ENCODE measurements at places on chromosomes 2 and 18.

- DNase-seq: no peak
Measured at GRCh38 chr2:205848601-205849000, 166.3 kb downstream of the NRP2 start.

DNA sequence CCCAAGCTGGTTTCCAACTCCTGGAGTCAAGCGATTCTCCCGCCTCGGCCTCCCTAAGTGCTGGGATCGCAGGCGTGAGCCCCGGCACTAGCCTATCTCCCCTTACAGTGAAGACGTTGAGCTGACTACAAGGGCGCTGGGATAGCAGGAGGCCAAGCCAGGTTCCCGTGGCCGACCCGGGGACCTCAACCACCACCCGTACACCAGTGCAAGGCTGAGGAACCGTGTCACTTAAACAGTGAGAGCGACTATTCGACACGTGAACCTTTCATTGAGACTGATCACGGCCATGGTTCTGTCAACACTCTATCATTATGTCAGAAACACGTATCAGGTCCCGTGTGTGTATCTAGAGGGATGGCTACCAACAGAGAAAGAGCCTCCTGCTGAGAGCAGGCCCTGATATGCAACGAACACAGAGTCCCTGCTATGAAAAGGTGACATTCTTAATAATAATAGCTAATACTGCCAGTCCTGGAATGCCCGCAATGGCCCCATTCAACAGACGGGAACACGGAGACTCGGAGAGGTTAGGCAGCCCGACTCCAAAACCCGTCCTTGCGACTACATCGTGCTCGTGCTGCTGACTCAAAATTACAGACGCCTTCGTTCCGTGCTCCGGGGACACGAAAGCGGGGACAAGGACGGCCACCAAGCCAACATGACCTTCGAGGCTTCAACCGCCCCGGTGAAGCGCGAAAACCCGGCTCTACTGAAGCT, 833 bp downstream of the AFG3L2 start:
- peak; percentile 19 for DNase-seq

- peak; percentile 50 for DNase-seq
Measured at GRCh38 chr2:145220496-145220895, 700.6 kb upstream of the ZEB2 start.

DNA sequence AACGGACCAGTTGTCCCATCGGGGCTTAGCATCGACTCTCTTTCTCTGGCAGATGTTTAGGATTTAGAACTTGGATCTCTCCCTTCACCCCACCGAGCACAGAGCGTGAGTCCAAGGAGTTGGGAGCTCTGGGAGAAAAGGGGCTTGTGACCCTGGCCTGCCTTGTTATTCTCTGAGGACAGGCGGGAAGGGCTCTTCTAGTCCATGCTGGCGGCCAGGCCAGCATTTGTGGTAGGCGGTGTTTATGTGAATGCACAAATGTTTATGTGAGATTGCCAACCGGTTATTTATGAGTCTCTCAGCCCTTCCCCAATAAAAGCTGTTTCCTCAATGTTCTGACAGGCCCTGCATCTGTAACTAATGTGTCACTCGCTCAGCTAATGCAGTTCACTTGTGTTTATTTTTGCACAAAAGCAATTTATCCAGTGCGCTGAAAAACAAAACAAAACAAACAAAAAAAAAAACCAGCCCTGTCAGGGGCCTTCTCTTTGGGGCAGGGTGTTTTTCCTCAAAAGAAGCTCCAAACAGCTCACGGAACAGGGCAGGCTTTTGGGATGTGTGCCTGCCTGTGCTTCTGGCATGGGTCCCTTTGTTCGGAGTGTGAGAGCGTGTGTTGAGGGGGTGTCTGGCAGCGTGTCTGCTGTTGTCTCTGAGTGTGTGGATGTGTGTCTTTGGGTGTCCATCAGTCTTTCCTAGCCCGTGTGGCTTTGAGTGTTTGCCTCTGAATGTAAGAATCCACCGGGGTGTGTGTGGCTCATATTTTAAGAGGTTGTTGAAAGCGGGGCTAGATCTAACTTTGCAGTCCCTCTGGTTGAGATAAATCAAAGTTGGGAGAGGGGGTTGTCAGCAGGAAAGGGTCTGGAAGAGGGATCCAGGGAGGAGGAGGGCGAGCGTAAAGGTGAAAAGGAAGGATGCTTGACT, 52.8 kb upstream of the HAAO start:
- DNase-seq: no peak

DNA sequence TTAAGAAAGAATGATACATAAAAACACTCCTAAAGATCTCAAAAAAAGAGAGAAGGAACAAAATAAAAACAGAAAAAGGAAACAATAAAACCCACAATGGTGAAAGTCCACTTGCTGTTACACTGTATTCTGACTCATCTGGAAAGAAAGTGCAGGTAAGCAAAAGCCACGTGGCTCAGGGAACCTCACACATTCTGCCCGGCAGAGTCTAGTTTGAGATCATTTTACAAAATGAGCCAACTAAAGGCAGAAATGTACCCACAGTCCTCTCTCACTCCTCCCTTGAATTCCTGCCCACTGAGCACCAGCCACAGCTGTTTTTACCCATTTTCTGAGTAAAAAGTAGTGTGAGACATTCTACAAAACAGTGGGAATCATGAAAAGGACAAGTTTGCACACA, 10.0 kb downstream of the KCNH7 start:
- no peak for DNase-seq

- DNase-seq: no peak
Measured at GRCh38 chr18:54269893-54270844, 852 bp downstream of the POLI start.

DNA sequence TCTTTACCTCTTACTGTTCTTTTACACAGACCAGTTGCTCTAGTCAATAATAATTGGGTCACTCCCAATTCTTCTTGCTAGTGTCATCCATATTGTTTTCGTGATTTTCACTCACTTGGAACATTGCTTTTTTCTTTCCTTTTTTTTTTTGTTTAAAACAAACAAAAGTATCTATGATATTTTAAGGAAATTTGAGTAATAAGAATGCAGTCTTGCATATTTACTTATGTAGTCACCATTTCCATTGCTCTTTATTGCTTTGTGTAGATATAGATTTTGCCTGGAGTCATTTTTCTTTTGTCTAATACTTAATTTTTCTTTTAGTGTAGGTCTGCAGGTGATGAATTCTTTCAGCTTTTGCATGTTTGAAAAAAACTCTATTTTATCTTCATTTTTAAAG, 71.9 kb downstream of the WDR7 start:
- DNase-seq: no peak

GRCh38 chr2:12619975-12620374, 96.8 kb upstream of the TRIB2 start:
- DNase-seq: no peak

GRCh38 chr2:20182241-20182931, 42.5 kb downstream of the SDC1 start:
- DNase-seq: no peak

- no peak for DNase-seq
Measured at GRCh38 chr2:12170121-12170520, 423.7 kb downstream of the LPIN1 start.

- DNase-seq: no peak
Measured at GRCh38 chr2:230498506-230499107, 82.6 kb downstream of the SP100 start.

DNA sequence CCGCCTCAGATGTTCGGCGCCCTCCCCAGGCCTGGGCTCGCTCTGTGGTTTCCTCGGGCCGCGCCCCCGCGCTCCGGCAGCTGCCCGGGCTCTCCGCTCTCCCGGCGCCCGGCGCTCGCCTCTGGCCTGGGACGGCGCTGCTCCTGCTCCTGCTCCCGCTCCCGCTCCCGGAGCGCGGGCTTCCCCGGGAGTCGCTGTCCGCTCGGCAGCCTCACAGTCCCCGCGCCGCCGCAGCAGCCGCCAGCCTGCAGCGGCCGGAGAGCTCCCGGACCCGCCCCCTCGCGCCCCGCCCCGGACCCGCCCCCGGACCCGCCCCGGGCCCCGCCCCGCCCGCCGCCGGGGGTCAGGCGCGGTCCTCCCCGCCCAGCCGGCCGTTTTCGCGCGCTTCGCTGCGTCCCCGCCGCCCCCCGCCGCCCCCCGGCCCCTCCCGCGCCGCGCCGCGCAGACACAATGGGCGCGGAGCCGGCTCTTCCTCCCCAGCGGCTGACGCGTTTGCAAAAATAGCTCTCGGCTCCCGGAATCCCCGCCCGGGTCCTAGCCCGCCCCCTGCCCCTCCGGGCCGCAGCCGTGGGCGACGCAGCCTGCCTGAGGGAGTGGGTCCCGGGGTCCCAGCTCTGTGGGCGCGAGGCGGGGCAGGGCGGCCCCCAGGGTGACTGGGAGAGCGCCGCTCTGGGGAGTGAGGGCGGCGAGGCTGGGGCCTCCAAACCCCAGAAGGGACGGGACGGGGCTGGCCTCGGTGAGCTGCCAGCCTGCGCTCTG, at the start of gene ARL4C:
Gene ARL4C (minus strand): TSS at position 247 of the 759 bp plus-strand sequence. CDS start 495 bp downstream, outside the sequence.
- DNase-seq: peak; percentile 79

- DNase-seq: peak; percentile 76
Measured at GRCh38 chr2:196277002-196277401, 105.6 kb upstream of the STK17B start.
